Inflammatory macrophage (primary cell): ENCODE measurements at places on chromosomes 12 and 14.

GRCh38 chr14:35470755-35471154 is 63.2 kb upstream of the INSM2 start:
- DNase-seq: no peak

- no peak for DNase-seq
Observed at GRCh38 chr14:58104808-58105207, 47.2 kb downstream of the ARMH4 start.

- DNase-seq: no peak
Observed at GRCh38 chr12:15372352-15372751, 50.0 kb downstream of the PTPRO start.

- no peak for DNase-seq
Observed at GRCh38 chr14:61482348-61483206, 161.2 kb downstream of the PRKCH start.

- DNase-seq: no peak
Observed at GRCh38 chr14:68566075-68566474, 226.8 kb downstream of the ZFP36L1 start.

DNA sequence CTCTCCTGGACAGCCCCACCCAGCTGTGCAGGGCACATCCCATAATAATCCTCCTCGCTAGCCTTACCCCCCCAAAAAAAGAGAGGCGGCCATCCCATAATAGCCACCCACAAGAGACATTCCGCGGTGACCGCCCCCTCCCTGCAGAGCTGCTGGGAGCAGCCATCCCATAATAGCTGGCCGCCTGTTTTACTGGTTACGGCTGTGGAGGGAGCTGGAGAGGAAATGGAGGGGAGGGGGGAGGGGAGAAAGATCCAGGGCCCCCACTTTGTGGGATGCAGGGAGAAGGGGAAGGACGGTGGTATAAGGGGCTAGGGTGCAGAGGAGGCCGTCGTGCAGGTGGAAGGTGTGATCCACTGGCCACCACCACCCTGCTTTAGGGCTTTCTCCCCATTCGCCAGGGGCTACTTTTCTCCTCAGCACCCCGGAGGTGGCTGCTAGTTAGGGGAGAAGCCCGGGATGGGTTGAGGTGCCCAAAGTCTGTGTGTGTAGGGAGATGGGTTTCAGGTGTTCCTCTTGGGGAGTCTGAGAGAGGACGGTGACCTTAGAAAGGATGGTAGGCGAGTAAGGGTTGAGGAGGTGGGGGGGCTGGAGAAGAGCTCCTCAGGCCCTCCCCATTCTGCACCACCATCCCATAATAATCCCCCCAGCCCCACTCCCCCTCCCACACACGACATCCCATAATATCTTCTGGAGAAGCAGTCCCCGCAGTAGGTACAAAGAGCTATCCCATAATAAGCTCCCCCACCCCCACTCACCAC is 6.0 kb upstream of the CHD4 start:
- DNase-seq: peak; percentile 52

DNA sequence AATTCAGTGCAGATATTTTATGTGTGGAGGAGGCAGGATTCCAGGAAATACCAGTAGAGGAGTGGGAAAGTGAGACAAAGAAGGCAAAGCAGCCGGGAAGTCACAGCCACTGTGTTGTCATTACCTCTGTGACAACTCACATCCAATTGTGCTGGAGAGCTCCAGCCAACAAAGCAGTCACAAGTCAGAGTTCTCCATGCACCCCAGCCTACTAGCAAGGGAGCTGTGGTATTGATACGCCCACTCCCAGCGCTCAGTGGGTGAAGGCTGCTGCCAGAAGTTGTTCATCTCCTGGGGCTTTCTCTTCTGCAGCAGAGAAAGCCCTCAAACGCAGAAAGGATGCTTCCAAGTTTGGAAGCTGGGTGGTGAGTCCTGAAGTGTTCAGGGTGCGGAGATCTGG is 93.9 kb downstream of the DICER1 start:
- no peak for DNase-seq

DNA sequence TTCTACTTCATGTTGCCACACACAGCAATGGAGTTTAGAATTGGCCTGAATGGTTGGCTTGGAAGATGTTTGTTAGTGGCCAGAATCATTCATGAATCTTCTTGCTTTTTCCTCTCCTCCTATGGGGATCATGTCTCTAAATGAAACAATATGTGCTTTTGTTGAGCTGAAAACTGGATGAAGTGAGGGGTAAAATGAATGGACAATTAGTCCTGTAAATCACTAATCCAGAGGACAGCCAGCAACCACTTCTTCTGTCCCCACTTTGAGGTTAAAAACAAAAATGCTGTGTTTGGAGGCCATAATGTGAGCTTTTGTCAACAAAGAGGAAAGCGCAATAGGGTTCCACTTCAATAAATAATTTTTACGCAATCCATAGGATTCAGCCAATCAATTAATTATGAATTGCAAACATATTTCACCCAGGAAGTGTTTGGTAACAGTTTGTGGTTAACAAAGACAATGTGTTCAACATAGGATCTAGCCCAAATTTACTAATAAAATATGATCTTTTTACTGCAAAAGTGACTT is 30.3 kb upstream of the AMIGO2 start:
- no peak for DNase-seq

DNA sequence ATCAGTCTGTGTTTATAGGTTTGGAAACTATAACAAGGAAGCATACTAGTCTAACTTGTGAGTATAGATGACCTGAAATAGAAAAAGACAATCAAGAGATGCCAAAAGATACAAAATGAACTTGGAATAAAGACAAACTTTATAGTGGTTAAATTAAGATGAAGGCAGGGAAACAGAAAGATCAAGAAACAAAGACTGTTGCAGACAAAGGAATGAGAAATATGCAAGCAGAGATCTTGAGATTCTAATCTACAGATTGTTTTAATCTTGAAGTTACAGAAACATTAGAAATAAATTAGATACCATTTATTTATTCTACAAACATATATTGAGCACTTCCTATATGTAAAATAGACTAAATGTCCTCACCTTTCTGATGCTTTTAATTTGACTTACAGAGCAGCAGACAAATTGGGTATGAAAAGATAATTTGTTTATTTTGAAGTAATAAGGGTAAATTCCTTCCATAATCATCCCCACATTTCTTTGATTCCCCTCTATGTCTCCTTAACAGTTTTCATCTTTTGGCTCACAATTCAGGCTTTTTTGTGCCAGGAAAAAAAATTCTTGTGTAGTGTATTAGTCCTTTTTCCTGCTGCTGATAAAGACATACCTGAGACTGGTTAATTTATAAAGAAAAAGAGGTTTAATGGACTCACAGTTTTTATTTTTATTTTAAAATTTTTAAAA is 134.4 kb downstream of the KITLG start:
- DNase-seq: no peak

- DNase-seq: no peak
Observed at GRCh38 chr14:44897845-44898151, 63.9 kb downstream of the KLHL28 start.

DNA sequence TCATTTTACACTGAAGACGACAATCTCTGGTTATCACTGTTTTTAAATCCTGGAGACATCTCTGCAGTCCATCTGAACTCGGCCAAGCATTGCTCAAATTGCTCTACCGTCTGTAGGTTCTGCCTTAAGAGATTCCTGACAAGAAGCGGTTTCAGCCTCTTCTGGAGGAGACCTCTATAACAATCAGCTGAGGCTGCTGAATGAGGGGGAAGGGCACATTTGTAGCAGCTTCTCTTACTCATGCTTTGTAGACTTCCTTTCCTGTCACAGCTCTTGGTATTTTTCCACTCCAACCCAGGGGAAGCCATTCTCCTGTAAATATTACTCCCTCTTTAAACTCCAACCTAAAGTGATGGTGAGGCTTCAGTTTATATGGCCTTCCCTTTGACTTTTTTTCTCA is 3.0 kb downstream of the ARG2 start:
- DNase-seq: peak; percentile 66

- DNase-seq: no peak
Observed at GRCh38 chr12:66516133-66516532, 162.7 kb downstream of the GRIP1 start.

- no peak for DNase-seq
Observed at GRCh38 chr14:33669111-33669510, 281.8 kb downstream of the EGLN3 start.

DNA sequence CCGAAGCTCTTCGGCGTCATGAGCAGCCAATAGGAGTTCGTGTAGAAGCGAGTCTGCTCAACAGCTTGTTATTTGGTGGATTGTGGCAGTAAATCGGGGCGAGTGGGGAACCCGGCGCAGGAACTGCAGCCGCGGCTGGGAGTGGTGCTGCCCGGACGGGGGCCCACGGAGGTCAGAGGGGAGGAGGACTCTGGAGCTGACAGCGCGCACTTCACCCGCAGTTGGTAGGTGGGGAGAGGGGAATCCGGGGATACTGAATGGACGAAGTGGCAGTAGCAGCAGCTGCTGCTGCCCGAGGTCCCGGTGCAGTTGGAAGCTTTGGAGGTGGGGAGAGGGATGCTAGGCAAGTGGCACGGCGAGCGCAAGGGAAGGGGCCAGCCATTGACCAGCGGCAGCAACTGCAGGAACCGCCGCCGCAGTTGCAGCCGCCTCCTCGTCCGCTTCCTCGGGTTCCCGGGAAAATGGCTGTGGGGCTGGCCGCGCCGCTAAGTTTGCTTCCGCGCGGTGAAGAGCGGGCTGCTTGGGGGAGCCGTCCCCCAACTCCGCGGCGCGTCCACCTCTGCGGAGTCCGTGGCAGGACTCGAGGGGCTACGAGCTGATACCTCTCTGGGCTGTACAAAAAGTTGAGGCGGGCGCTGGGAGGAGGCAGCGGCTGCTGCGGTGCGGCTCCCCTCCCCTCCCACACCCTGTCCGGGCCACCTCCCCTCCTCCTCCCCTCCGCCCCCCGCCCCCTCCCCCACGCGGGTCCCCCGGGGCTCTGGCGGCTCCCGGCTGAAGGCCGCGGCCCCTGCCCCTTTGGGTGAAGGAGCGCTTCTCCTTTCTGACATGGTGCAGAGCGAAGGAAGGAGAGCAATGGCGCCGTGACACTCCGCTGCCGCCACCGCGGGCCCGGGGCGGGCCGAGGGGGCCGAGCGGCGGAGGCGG is at the start of gene ARID4A:
Gene ARID4A (plus strand): TSS at position 79 of the 924 bp plus-strand sequence. CDS start 1,300 bp downstream, outside the sequence.
- peak; percentile 32 for DNase-seq

DNA sequence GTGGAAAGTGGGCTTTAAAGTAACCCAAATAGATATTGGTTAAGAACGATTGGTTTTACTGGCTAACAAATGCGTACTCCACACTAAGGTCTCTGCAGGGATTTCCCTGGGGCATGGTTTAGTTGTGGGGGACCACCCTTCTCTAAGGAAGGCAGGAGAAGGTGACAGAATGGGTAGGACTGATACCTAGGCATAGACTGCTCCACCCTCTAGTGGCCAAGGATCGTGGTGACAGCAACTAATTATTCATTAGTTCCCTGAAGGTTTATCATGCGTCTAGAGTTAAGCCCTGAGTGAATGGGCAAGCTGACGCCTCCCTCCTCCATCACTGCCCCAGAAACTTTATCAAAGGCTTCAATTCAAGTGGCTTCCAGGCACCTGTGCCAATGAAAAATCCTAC is 9.1 kb downstream of the FAM181A start:
- DNase-seq: peak; percentile 28

DNA sequence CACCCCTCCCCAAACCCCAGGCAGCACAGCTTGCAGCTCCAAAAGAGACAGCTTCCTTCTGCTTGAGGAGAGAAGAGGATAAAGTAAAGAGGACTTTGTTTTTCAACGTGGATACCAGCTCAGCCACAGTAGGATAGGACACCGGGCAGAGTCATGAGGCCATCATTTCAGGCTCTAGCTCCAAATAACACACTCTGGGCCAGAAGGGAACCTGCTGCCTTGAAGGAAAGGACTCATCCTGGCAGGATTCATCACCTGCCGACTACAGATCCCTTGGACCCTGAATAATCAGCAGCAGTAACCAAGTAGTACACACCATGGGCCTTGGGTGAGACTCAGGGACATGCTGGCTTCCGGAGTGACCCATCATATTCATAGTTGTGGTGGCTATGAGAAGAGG is 10.4 kb upstream of the CKAP4 start:
- DNase-seq: no peak

DNA sequence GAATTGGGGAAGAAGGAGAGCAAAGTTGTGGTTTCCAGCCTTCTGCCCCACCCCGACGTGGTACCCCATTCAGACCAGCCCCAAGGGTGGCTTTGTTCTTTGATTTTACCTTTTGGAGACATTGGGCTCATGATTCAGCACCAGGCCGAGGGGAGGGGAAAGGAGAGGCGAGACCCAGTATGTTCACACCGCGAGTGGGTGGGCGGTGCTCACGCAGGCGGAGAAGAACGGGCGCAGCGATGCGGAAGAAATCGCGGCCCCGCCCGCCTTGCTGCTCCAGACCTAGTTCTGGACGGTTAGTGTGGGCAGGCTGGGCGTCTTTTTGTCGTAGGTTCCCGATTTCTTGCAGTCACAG is 963 bp downstream of the ATL1 start:
- DNase-seq: peak; percentile 97

DNA sequence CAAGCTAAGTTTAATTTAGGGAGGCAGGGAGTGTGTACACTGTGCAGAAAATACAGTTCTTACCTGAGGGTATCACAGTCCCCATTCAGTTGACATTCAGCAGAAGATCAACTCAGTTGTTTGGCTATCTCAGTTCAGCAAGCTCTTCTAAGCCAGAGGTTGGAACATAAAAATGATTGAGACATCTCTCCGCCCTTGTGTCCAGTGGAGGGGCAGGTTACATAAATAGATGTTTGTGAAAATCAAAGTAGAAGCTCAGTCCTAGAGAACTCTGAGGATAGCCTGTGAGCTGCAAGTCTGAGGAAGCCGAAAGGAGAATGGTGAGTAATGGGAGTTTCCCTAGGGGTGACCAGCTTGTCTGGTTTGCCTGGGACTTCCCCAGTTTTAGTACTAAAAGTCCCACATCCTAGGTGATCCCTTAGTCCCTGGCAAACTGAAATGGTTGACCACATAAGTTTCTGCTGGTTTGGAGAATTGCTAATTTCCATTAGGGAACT is 251.4 kb upstream of the ATP2B1 start:
- peak; percentile 81 for DNase-seq

DNA sequence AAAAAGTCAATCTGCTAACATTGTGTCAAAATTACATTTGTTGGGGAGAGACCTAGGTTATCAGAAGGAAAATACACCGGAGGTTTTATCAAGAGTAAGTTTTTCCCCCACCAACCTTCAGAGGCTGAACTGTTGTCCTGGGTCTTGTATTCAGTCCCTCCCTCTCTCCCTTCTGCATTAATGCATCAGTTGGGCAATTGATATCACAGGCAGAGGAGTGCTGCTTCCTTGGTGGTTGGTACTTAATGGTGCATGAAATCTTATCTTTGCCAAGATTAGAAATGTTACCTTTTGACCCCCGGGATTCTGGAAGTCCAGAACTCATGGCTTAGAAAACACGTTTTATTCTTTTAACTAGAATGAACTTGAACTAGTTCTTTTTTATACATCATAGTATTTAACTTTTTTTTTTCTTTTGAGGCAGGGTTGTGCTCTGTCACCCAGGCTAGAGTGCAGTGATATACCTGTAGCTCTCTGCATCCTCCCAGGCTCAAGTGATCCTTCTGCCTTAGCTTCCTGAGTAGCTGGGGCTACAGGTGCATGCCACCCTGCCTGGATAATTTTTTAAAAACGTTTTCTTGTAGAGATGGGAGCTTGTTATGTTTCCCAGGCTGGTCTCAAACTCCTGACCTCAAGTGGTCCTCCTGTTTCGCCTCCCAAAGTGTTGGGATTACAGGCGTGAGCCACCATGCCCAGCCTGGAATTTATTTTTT is 4.9 kb downstream of the PCBP2 start:
- no peak for DNase-seq

- peak; percentile 4 for DNase-seq
Observed at GRCh38 chr12:121893961-121894460, 5.4 kb downstream of the PSMD9 start.
